ENCODE measurements at places on chromosomes 6 and 20.

- no peak for DNase-seq
Measured at GRCh38 chr20:6265204-6265904, 142.5 kb upstream of the FERMT1 start.

GRCh38 chr6:150486048-150486447 is 113.6 kb upstream of the PLEKHG1 start:
- DNase-seq = no peak

DNA sequence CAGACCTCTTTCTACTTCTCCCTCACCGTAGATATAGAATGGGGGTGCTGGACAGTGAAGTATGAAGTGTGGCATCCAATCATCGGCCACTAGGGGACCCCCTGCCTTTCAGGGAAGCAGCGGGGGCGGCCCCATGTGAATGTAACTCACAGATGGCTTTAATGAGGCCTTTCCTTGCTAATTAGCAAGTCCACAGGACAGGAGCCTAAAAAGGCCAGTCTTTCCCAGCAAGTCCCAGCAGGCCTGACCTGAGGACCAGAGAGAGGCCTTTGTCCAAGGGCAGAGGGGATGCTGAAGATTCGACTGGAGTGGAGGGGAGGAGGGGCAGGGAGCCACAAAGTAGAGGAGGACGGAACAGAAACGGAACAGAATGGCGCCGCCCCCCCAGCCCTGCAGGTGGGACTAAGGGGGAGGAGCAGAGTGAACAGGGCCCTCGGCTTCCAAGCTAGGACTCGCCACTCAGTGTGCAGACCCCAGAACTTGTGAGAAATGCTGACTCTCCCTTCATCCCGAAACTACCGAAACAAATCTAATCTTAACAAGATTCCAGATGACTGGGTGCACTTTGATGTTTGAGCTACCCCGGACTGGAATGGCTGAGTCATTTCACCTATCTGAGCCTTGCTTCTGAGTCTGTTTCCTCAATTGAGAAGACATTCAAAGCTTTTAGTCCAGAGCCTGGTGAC is 5.8 kb downstream of the C6orf132 start:
- peak; percentile 27 for DNase-seq

- DNase-seq = no peak
Measured at GRCh38 chr6:162244031-162244430, 483.5 kb downstream of the PRKN start.

DNA sequence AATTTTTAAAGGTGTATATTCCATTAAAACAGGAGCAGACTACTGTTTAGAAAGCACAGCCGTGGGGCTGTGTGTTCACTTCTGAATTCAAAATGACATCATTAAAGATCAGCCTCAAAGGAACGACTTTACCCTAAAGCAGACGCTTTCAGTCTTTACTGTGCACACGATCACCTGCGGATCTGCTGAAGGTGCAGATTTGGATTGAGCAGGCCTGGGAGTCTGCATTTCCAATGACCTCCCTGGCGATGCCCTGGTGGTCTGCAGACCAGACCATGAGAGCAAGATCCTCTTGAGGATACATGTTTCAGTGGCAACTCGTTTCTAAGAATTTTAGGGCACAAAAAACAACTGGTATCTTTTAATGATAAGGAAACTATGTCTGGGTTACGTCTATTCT is 27.2 kb downstream of the TXNDC5 start:
- no peak for DNase-seq

- no peak for DNase-seq
Measured at GRCh38 chr20:49297605-49298530, 20.0 kb upstream of the ZNFX1 start.

DNA sequence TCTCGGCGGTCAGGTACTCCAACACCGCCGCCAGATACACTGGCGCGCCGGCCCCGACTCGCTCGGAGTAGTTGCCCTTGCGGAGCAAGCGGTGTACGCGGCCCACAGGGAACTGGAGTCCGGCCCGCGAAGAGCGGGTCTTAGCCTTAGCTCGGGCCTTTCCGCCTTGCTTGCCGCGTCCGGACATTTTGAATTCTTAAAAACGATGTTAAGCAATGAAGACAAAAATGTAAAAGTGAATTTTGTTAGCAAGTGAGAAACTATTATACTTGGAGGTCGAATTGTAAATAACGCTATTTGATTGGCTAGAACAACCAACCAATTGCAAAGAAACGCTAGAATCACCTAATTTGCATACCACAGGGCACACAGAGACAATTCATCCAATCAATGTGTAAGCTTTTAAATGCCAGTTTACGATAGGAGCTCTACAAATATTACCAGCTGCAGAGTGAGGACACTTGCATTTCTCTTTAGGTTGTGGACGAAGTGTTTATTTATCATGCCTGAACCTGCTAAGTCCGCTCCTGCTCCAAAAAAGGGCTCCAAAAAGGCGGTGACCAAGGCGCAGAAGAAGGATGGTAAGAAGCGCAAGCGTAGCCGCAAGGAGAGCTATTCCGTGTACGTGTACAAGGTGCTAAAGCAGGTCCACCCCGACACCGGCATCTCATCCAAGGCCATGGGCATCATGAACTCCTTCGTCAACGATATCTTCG is 112.0 kb downstream of the HFE start:
- DNase-seq = no peak

GRCh38 chr20:23690581-23690980 is 1.7 kb upstream of the CST4 start:
- DNase-seq = no peak

GRCh38 chr6:158561321-158561884 is 1.5 kb downstream of the TMEM181 start:
- DNase-seq = no peak

- no peak for DNase-seq
Measured at GRCh38 chr6:146990821-146991798, 213.1 kb upstream of the STXBP5 start.

DNA sequence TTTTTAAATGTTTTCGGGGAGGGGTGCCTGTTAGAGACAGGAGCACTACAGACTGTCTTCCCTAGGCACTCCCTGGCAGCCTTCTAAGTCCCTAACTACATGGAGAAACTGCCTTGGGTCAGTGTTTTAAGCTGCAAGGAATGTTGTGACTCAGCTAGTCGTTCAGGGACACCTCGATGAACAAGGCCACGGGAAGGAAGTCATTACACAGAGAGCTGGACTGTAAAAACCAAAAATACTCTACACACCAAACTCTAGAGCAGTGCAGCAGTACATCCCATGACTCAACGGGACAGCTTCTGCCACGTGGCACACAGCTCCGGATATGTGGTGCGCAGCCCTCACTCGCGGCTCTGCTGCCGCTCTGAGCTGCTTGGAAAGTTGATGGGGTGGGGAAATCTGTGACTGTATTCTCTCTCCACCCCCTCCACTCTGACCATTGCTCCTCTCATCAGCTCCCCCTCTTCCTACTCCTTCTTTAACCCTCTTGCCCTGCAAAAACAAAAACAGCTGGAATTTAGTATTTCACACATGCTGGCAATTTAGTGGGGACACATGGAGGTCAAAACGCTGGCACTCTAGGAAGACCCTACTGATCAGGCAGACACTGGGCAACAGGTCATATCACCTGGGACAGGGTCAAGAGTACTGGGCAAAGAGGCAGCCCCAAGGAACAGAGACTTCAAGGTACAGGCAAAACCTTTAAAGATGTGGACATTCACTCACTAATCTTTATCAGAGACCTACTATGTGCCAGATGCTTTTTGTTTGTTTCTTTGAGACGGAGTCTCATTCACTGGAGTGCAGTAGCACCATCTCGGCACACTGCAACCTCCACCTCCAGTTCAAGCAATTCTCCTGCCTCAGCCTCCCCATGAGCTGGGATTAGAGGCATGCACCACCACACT is 10.9 kb upstream of the LPIN3 start:
- DNase-seq = peak; percentile 48

DNA sequence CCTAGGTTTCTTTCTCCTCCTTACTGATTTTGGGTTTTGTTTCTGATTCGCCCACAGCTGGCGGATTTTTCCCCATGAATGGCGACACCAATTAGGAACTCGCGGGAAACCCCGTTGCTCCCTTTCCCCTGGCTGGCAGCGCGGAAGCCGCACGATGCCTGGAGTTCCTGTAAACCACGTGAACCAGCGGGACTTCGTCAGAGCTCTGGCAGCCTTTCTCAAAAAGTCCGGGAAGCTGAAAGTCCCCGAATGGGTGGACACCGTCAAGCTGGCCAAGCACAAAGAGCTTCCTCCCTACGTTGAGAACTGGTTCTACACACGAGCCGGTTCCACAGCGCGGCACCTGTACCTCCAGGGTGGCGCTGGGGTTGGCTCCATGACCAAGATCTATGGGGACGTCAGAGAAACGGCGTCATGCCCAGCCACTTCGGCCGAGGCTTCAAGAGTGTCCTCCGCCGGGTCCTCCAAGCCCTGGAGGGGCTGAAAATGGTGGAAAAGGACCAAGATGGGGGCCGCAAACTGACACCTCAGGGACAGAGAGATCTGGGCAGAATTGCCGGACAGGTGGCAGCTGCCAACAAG is 3.2 kb upstream of the SEC23B start:
- no peak for DNase-seq

- DNase-seq = no peak
Measured at GRCh38 chr20:35409542-35409941, 2.2 kb downstream of the UQCC1 start.

- DNase-seq = no peak
Measured at GRCh38 chr6:155770856-155771255, 315.2 kb upstream of the NOX3 start.

DNA sequence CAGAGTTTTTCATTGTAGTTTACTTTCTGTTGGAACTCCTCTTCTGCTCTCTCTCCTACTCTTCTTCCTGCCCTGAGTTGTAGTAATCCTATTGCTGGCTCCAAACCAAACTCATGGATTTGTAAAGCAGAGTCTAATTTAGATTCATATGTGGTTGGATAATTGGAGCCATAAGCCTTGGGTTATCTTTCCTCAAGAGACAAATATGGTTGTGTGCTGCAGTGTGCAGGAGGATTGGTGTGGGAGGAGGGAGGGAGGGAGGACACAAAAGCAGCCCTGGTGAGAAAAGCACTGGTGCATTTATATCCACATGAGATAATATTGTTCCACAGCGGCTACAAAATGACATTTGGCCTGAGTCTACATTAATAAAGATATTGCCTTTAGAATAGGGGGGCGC is 4.2 kb downstream of the HLA-G start:
- no peak for DNase-seq

DNA sequence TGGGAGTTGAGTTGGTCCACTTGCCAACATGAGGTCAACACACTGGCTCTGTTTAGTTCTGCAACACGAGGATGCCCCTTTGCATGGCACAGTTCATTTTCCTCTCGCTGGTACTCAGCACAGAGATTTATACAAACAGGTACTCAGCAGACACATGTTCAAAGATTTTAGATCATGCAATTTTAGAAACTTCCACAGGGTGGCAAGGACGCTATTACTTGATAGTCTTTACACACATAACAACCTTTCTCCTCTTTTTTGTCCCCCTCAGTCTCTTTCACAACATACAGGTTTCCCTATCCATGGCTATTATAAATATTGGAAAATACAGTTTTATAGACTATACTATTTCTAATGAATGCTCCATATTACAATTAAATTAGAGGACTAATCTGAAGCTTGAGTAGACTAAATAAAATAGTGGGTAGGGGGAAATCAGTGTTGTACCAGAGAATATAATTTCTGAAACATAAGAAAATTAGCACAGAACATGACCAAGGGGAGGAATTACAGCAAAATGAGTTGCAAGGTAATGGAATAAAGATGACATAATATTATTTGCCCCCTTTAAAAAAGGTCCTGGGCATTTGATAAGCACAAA is 331.8 kb upstream of the BTBD3 start:
- no peak for DNase-seq

- no peak for DNase-seq
Measured at GRCh38 chr6:22036275-22036674, 260.6 kb downstream of the PRL start.

DNA sequence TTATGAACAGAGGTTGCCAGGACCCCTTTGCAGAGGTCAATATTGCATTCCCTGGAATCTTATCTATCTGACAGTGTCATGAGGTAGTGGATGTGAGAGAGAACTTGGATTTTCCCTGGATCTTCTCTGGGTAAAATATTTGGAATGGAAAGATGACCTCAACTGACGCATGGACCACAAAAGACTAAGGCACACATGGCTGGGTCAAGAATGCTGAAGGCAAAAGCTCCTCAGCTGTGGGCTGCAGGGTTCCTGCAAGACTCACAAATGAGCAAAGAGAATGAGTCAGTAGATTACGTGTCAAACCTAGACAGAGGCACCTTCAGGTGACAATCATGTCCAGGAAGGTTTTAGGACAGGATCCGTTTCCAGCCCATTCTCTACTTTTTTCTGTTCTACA is 484.0 kb downstream of the C6orf118 start:
- DNase-seq = no peak

DNA sequence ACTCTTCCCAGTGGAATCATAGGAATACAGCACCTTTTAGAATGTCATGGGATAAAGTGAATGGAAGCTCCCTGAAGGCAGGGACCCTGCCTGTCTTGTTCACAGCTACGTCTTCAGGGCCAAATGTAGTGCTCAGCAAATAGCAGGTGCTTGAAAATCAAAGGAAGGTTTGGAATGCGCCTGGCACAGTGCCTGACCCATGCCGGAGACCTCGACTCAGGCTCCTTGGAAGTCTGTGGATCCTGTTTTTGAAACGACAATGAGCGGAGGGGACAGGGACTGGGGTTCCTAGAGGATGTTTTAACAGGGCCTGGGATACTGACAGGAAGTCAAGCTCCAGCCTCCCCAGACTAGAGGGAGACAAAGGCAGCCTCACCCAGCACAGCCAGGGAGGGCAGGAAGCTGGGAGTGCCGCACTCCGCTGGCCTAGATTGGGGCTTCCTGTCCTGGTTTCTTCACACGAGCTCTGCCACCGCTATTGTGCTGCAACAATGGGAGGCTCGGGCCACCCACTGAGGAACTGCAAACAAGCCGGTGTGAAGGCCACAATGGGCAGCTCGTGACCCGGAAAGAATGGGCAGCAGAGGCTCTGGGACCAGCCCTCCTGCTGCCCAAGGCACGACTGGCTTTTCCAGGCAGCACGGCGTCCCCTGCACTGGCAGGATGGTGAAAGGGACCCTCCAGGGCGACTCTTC is 76.7 kb downstream of the PREX1 start:
- no peak for DNase-seq

DNA sequence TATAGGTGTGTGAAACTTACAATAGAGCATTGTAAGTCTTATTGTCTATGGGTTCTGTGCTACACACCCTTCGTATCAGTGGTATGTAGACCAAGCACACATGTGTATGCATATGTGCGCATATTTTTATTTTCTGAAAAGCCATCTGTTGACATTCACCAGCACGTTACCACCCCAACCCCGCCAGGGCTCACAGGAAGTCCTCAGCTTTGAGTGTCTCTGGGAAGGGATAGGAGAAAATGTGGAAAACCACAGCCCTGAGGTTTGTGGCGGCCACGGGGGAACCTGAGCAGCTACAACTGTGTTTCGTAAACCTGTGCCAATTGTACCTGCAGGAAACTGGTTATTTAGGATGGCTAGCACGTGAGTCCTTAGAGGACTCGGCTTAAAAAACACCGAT is 123.3 kb upstream of the PHACTR3 start:
- DNase-seq = no peak

DNA sequence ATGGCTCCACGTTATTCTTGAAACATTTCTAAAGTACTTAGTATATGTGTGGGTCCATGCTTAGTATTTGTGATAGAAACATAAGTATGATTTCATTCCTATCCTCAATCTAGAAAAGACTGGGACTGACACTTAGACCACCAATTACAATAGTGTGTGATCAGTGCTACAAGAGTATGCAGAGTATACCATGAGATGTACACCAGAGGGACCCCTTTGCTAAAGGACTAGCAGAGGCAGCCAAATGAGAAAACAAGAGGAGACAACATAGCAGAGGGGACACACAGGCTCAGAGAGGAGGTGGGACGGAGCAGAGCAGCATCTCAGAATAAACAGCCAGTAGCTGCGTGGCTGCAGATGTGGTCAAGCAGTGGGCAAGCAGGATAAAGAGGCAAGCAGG is 21.0 kb downstream of the RMND1 start:
- no peak for DNase-seq
